ENCODE measurements at places on chromosomes 2 and 18.

- no peak for DNase-seq
Measured at GRCh38 chr2:48845684-48846083, 90.2 kb upstream of the LHCGR start.

DNA sequence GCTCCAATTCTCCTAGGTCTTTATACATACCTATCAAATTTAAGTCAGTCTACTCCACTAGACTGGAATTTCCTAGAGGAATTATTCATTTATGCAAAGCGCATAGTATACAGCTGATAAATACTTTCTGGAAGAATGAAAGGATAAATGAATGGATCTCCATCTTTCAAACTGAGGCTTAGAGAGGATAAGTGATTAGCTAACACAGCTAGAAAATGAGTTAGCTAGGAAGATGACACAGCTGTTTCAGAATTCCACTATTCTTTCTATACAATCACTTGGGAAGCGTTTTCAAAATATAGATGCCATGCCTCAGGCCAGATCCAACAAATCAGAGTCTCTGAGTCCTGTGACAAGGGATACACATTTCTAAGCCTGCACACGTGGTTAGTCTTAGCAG, 1146.6 kb upstream of the ZEB2 start:
- no peak for DNase-seq

DNA sequence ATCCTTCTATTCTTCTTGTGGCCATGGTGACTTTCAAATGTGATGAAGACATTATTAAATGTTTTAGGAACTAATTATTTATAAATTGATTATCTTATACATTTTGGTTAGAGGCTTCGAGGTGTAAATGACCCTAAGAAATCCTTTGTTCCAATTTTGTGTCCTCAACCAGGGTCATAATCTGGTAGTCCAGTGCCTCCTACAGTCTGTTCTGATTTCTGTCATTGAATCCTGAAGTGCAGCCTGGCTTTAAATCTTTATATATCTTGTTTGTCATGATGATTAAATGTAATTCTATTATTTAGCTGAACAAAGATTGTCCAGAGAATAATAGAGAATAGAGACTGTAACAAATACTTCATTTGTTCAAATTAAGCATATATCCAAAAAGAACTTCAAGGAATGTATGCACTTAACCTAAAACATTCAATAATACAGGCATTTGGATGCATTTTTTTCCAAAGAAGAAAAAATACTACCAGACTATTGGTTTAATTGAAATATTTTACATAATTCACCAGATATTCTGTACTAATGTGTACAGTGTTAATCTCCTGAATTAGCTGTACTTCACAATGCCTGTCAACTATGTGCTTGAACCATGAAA, 89.8 kb downstream of the PRPF40A start:
- no peak for DNase-seq

- no peak for DNase-seq
Measured at GRCh38 chr2:26552641-26553374, 74.9 kb upstream of the OTOF start.

DNA sequence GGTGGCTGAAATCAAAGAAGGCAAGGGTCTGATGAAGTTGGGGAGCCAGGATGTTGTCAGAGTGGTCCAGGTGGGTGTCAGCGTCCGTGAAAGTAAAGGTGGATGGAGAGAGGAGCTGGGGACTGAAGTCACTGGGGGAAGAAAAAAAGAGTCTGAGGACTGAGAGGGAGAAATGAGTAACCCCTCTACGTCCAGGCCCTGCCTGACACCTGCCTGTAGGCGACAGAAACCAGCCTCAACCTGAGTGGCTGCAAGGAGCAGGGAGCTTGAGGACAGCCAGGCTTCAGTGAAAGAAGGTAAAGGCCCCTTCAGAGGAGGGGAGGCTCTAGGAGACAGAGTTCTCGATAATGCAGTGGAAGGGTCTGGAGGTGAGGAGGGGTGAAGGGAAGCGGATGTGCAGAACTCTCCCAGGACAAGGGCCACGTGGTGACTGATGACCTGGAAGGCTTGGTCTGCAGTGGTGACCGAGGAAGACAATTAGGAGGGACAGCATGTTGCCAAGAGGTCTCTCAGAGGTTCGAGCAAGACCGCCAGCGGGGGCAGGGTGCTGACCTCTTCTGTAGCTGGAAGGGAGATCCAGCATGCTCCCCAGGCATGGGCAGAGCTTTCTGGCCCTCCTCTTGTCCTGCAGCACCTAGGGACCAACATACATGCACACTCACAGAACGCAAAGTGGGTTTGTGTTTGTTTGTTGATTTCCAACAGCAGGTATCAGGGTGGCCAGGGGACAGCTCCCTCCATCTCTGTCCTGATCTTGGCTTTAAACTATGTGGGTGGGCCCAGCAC, 86.6 kb upstream of the TMEM247 start:
- no peak for DNase-seq

GRCh38 chr18:74063557-74063956, 84.1 kb downstream of the FBXO15 start:
- DNase-seq, result no peak

DNA sequence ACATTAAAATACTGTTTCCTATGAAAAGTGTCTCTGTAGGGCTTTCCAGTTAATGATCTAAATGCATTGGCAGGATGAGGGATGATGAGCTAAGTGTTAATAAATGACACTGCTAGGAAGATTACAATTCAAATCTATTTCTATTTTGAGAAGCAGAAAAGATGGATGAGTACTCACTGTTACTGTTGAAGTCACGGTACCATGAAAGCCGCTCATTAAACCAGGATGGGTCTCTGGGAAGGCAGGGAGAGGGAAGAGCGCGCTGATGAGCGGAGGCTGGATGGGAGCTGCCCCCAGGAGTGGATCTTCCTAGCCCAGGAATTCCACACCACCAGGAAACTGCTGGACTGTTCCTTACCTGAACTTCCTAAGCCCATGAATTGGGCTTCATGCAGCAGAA, 27.1 kb upstream of the TXNDC2 start:
- DNase-seq, result no peak

- DNase-seq, result no peak
Measured at GRCh38 chr2:219626540-219626939, 890 bp upstream of the SLC4A3 start.

DNA sequence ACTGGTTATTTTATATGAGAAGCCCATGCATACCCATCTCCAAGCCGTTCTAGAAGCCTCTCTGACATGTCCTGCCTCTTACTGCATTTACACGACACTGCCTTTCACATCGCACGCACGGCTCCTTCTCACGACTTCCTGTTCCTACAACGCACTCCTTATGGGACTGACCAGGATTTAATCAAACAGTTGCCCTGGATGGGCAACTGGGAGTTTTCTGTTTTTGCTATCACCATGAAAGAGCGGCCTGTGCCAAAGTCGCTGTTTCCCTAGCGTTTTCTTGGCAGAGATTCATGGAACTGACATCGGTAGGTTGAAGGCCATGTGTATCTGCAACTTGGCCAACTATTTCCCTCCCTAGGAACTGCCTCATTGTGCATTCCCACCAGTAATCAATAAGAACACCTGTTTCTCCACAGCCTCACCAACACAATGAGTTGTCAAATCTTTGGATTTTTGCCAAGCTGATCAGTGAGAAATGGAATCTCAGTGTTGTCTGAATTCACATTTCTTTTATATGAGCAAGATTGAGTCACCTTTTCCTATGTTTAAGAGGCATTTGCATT, 97.2 kb upstream of the OTOS start:
- no peak for DNase-seq

GRCh38 chr2:64763126-64763525, 109.4 kb upstream of the SERTAD2 start:
- no peak for DNase-seq

GRCh38 chr2:160680974-160681373, 187.4 kb upstream of the RBMS1 start:
- DNase-seq, result no peak

GRCh38 chr2:104476563-104476988, 377.3 kb upstream of the POU3F3 start:
- DNase-seq, result no peak

All from stimulated activated CD8-positive, alpha-beta memory T cell treated with anti-CD3 and anti-CD28 coated beads, Interleukin-7, amount 100 ng/mL, for 24 hours (primary cell).